Activated CD4-positive, alpha-beta T cell treated with anti-CD3 and anti-CD28 coated beads, Interleukin-2, amount 50 U/mL, for 4 hours (primary cell): ENCODE measurements at places on chromosomes 1 and 21.

DNA sequence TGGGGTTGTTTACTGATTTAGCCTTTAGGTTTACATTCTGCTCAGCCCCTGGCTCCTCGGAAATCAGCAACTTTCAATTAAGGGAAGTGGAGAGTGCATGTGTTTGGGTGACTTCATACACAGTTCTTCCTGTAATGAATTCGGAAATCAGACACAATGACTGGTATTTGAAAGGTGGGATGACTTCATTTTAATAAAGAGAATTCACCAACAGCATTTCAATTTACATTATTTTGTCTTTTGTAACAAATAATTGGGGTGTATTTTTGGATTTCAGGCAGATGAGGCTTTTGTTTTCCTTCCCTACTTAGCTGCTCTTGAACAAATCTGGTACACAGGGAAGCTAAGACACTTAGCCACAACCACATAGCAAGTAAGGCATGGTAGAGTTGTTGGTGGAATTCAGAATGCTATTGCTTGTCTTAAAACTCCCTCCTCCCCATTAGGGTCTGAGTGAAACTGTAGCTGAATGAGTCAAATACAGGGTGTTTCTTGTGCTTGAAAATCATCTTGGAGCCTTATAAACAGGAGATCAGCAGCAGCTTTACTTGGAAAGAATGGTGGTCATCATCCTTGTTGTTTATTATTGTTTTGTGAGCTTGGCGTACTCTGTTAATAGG is 917 bp downstream of the STX12 start:
- DNase-seq: no peak

DNA sequence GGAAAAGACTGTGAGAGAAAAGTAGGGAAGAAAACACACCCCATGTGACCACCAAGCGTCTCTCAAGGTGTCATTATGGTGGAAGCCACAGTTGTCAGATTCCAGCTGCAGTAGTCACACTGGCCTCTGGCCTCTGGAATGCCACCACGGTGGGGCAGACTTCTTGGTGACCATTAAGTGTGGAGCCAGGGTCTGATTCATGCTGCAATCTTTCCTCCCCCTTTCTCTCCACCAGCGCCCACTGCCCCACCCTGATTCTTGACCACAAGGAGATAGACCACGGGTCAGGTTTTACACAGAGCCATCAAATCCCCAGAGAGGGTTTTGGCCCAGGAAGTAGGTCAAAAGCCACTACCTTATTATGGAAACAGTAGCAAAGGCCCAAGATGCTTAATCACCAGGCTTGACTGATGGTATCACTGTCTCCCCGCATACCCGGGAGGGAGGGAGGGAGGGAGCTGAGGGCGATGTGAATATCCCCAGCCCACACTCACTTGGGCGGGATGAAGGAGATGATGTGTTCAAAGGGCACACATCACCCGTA is 52.7 kb upstream of the GRHL3 start:
- DNase-seq: no peak

- no peak for DNase-seq
These were observed 44.4 kb downstream of the COLGALT2 start for GRCh38 chr1:183993132-183993531.

- DNase-seq: no peak
These were observed 15.4 kb downstream of the ANGPTL7 start for GRCh38 chr1:11204396-11205190.

DNA sequence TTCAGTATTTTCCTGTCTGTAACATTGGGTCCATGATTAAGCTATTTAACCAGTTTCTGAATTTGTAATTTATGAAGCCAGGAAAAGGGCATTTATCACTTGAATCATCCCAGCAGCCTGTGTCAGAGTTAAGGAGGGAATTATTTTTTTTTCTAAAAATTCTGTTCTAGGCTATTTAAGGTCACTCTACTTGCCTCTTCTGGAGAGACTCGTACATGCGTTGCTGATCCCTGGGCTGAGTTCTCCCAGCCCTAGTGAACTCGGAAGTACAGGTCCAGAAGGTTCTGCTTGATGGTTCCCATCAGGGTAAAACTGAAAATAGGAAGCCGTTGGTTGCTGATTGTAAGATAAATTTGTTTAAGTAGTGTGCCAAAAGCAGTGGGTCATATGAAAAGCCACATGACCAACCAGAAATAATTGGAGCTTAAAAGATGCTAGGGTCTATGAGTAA is 90.7 kb downstream of the GPR88 start:
- DNase-seq: no peak

DNA sequence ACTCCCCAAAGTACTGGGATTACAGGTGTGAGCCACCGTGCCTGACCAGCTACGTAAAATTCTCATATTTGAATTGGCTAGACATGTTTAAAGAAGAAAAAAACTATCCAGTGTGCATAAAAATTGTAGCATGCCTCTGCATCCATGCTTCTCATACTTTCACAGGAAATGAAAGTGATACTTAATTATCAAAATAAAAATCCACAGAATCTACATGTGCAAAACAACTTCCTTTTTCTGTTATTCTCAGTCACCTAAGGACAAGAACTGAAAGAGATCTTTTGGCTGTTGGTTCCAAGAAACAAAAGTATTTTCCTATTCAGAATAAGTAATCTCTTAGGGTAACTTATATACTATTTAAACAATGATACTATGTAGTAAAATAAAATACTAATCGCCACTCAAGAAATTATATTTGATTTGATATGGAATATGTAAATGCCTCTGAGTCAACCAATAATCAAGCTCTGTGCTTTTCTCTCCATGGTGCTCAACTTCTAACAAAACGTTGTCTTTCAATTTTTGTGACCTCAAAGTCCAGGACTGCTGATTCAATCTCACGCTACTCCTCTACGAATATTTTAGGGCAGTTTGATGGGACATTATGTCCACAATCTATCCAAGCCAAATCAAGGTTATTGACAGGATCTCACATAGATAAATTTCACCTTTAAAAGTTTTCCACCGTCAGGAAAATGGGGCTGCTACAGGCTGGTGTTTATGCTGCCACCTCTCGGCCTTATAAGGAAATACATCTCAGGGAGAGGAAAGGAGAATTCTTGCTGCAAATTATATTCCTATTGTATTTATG is 102.7 kb downstream of the ZNF281 start:
- DNase-seq: no peak

DNA sequence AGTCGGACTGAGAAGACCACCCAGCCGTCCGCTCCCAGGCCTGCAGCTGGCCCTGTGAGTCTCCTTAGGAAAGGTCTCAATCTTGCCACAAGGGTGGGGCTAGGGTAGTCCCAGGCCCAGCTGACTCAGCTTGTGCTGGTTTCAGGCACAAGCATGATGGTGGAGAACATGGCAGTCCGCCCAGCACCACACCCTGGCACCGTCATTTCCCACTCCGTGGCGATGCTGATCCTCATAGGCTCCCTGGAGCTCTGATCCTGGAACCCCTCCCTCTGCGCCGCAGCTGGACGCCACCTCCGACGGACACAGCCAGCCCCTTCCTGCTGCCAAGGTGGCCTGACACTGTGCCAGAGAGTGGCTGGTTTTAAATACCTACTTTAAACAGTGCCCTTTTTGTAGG is 10.7 kb downstream of the TMEM81 start:
- DNase-seq: no peak

DNA sequence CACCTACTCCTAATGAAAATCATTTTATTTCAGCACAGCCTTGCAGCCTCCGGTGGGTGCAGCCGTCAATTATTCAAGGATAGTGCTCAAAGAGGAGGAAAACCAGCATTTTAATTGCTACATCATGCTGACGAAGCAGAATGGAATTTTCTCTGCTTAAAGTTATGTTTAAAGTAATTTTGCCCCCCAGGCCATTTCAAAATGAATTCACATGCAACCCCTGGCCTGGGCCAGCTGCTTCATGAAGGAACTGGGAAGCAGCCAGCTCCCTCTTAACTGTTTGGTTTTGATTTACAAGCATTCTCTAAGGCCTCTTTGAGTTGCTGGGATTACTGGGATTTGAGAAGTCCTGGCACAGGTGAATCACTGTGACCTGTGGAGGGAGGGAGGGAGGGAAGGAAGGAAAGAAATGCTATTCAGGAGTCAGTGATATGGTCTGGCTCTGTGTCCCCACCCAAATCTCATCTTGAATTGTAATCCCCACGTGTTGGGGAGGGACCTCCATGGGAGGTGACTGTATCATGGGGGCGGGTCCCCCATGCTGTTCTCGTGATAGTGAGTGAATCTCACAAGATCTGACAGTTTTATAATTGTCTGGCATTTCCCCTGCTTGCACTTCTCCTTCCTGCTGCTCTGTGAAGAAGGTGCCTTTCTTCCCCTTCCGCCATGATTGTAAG is 66.0 kb downstream of the PGBD5 start:
- DNase-seq: no peak

DNA sequence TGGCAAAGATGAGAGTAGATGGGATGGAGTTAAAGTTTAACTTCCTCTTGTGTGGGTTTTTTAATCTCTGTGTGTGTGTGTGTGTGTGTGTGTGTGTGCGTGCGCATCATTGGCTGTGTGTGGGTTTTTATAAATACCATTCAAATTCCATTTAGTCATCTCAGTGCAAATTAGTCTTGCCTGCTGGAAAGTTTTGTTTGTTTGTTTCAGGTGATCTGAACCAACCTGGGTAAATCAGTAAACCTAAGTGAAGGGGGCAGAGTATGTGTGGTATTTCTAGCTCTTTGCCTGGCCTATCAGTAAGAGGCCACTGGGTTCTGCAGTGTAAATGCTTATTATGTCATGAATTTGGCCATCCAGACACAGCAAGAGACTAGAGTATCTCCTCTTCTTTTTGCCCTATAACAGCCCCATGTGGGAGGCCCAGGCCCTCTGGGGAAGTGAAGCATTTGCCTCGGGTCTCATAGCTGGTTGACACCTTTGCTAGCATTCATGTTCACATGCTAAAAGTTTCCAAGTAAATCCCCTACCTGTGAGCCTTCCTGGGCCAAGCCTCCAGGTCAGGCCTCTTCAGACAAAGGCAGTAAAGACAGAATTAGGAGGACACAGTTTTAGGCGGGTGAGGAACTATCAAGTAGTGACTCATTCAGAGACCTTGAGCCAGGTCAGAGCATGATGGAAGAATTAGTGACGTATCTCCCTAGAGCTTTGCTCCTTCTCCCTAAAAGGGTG is 14.7 kb downstream of the INTS3 start:
- DNase-seq: no peak

- no peak for DNase-seq
These were observed 95.4 kb downstream of the LACTBL1 start for GRCh38 chr1:22877112-22877915.

DNA sequence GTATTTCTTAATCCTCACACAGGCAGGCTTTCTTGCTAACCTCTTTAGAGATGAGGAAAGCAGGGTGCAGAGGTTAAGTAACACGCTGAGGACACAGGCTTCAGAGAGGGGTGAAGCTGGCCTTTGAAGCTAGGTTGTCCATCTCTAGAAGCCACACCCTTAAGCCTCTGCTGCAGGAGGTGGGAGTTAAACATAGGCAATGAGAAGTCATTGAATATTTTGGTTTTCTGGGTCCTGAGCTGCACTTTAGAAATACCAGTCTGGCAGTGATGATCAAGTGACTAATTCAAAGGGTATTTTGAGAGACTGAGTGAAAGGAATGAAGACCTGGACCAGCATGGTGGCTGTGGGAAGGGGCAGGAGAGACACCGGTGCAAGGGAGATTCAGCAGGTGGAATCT is 9.9 kb downstream of the KCNJ15 start:
- DNase-seq: no peak

DNA sequence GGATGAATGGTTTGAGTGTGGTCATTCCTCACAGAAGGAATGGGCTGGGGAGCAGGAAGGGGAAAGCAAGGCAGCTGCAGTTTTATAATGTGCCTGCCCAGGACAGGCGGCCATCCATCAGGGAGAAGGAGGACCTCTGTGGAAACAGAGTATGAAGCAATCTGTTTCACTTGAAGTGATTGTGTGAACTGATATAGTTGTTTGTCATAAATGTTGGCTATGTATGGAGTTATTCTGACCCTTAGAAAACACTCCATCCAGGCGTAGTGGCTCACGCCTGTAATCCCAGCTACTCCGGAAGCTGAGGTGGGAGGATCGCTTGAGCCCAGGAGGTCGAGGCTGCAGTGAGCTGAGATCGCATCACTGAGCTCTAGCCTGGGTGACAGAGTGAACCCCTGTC is 46.5 kb downstream of the NENF start:
- DNase-seq: no peak

GRCh38 chr21:44259082-44259705 is 2.5 kb downstream of the DNMT3L start:
- DNase-seq: no peak

DNA sequence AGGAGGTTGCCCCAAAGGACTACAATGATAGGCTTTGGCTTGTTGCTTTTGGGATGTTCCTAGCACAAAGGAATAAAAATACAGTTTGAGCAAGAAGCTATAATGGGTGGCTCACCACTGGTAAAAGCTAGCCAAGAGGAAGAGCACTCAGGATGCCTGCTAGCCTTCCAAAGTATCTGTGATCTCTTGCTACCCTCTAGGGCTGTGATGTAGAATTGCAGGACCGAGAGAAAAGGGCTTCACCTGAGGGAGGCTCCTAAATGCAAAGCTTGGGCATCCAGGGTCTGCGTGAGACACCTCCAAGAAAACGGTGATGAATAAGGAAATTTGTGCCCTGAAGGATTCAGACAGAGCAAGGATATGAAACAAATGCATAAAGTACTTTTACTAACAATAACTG is 17.7 kb downstream of the IVL start:
- no peak for DNase-seq

DNA sequence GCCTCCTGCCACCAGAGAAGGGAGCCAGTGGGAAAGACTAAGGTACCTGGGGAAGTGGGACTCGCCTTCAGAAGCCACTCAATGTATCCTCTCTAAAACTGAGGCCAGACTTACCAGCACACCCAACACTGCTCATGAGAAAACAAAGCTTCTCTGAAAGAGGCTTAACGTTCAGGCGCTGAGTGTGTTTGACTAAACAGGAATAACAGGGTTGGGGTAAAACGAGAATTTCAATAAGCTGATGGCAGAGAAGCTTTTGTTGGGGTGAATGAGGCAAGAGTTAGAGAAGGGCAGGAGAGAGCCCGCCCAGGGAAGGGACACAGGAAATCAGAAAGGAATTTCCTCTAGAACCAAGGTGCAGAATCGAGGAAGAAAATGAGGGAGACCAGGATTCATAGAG is 1.7 kb upstream of the SPRR3 start:
- no peak for DNase-seq

GRCh38 chr1:180548686-180549317 is 10.0 kb upstream of the OVAAL start:
- DNase-seq: no peak

- DNase-seq: no peak
These were observed 41.9 kb downstream of the ASTN1 start for GRCh38 chr1:177122461-177123251.

DNA sequence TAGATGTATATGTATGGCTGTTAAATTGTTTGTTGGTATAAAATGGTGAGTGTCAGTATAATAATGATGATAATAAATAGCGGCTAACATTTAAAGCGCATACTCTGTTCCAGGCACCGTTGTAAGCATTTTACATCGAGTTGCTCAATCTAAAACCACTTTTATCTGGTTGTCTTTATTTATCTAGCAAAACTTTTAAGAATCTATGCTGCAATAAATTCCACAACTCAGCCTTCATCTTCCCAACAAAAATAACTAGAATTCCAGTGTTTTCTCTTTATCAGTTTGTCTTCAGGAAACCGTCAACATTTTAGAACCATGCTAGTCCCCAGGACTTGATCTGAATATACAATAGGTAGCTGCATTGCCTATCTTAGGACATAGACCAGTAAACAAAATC is 19.3 kb upstream of the SLC16A1 start:
- no peak for DNase-seq
